ENCODE measurements at places on chromosomes 2 and 18.

- no peak for DNase-seq
Observed at GRCh38 chr18:59022167-59022945, 117.3 kb upstream of the SEC11C start.

DNA sequence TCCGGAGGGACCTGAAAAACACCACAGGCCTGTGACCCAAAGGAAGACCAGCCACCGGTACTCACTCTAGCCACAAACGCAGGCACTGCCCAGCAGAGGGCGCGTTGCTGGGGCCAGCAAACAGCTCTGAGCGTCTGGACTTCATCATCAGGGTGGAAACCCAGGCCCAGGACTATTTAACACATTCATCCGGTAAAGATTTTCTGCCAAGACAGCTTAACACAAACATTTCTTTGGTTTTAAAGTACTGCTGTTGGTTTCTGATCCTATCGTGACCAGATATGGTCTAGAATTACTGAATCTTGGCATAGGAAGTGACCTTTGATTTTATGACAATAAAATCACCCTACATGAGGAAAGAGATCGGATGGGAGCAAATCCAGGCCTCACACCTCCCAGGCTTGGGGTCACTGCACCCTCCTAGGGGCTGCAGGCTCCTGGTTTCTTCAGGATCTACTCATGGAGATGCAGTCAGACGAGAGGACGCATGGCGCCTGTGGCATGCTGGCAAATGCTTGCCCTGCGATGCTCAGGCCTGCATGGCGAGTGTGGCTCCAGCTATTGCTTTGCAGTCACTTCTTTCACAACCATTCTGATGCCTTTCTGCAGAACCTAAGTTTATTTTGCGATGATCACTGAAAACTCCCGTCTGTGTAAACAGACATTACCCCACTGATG is 130.4 kb downstream of the COL4A4 start:
- DNase-seq = no peak

- no peak for DNase-seq
Observed at GRCh38 chr2:99477054-99477453, 12.8 kb downstream of the REV1 start.

DNA sequence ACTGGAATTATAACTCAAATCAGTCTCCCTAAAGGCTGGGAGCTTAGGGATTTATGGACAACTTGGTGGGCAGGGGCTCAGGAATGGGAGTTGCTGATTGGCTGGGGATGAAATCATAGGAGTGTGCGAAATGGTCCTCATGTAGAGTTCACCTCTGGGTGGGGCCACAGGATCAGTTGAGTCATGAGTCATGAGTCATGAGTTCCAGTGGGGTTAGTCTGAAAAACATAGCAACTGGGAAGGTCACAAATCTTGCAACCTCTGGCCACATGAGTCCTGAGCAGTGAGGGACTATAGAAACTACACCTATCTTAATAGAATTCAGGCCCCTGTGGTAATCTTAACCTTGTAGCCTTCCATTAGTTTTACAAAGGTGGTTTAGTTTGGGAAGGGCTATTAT is 383.3 kb downstream of the RBM43 start:
- no peak for DNase-seq

GRCh38 chr2:9288233-9288632 is 81.6 kb downstream of the ASAP2 start:
- DNase-seq = no peak

- DNase-seq = no peak
Observed at GRCh38 chr2:28326881-28327505, 65.7 kb upstream of the FOSL2 start.

DNA sequence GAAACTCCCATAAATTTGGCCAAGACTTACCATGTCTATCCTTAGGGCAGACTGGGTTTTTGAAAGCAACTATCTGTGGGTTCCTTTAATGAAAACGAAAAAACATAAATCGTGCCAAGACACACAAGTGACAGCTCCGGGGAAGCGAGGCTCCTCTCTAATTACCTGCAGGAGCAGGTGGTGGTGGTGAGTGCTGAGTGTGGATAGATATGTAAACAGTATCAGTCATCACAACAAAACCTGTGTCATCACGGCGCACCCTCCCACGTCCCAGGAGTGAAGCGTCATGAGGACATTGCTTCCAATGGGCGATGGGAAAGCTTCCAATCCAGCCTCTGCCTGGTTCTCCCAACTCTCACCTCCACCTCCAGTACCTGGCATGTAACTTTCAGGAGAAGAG is 31.3 kb downstream of the ACKR3 start:
- peak; percentile 90 for DNase-seq

- DNase-seq = no peak
Observed at GRCh38 chr18:51531501-51531900, 334.0 kb upstream of the MEX3C start.

DNA sequence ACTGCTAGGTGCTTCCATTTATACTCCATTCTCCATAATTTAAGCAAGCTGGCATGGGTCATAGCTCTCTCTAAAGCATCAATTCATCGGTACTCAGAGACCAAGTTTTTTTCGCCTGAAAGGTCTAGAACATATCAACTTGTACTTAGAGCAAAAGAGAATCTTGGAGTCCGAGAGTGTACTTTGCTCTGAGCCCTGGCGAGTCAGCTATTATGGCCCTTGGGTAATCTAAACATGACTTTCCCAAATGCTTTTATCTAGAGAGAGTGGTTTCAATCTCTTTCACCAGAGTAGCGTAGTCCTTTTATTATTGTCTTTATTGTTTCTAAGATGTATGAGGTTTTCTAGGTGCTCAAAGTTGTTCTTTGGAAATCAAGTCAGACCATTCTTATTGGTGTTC is 34.4 kb downstream of the MAIP1 start:
- DNase-seq = no peak

DNA sequence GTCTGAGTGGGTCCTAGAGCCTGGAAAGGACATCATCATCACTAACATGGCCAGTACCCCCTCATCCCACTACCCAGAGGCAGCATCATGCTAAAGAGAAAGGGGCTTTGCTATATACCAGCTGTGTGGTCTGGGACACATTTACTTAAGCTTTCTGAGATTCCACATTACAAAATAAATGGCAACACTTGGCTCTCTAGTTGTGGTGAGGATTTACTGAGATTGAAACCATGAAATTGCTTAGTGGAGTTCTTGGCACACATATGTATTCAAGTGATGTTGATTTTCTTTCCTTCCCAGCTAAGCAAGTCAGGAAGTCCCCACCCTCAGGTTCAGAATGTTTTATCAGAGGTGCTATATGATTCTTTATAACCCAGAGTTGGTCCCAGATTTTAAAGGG is 362.0 kb downstream of the CLIP4 start:
- DNase-seq = no peak

DNA sequence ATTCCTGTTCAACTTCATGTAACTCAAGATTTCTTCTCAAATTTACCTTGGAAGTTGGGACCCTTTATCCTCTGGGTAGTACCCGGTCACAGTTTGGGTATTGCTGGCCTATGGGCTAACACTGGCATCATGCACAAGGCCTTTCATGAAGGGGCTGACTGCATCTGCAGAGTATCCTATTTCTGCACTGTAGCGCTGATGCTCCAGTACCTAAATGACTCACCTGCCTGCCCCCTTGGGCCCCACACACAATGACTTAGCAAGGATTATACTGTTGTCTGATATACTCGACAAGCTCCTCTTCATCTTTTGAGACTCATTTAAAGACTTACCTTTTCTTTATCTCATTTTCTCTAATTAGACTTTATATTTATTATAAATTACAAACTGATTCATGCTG is 39.9 kb downstream of the DNAH6 start:
- no peak for DNase-seq
